ENCODE measurements at places on chromosomes 7 and 10.

GRCh38 chr10:99709480-99710229 lies 22.3 kb downstream of the COX15 start:
- DNase-seq: no peak

DNA sequence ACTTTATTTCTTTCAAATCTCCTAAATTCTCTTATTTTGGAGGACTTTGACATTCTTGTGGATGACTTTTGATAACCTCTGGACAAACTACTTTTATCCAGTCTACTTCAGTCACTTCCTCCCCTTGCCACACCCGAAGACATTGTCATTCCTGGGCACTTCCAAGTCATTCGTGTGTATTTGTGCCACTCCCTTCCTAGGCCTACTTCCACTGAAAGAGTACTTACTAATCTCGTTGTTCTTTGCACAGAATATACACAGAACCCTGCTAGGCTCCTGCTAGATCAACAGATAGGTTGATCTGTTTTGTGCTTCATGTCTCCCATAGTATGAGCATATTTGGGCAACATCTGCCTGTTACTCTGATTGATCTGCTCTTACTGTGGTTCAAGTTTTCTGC lies 355.4 kb downstream of the HGF start:
- DNase-seq: no peak

DNA sequence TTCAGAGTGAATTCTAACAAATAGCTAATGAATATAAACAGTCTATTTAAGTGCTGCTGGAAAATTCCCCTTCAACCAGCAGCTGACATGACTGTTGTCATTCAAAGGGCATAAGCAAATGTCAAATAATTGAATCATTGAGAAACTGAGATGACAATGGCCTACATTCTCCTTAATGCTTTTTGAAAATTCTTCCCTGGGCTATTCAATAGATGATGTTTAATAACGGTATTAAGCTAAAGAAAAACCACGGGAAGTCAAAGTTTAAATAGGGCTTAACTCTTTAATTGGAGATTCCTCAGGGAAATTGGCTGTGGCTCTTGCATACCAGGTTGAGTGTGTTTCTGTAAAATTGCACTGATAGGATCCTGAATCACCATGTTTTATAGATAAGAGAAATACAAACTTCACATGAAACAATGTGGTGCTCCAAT lies 77.0 kb downstream of the ARL4A start:
- DNase-seq: no peak

DNA sequence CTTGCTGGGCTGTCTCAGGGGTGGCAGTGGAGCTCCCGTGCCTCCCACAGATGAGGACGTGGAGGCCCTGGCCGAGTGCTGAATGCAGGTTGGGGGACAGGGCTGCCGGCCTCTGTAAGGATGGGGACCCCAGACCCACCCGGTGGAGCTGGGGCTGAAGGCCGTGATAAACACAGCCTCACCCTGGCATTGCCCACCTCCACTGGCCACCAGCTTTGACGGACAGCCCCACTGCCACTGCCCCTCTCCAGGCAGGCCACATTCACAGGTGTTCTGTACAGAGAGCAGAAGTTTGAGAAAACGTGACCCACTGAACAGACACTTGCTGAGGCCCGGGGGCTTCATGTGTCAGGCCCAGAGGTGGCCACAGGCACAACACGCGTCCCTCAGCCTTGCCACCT lies 126.2 kb downstream of the LHPP start:
- DNase-seq: no peak

GRCh38 chr10:15485027-15485426 lies 113.9 kb upstream of the FAM171A1 start:
- no peak for DNase-seq

GRCh38 chr7:99485094-99485493 lies 12.4 kb downstream of the ZNF789 start:
- DNase-seq: no peak

- DNase-seq: no peak
Observed at GRCh38 chr7:47704936-47705335, 123.0 kb upstream of the TNS3 start.

Measured in activated naive CD4-positive, alpha-beta T cell (primary cell).